ENCODE measurements at places on chromosomes 5 and 9. TPM values are rescaled to one million over a fixed set of nuclear protein-coding genes. Genes with fewer than 3 reads are reported as not detected.

Gene ACTBL2
- not detected for total RNA-seq

Gene ADRB2
- 1.3 TPM for total RNA-seq

Gene TAF11L5
- not detected for total RNA-seq

Gene GFI1B
- not detected for total RNA-seq

Gene KCNV2
- total RNA-seq: not detected

Gene NRG2
- total RNA-seq: 0.73 TPM

Gene TMEM252
- total RNA-seq: not detected

Gene CCDC171
- 2.8 TPM for total RNA-seq

Gene OTP
- not detected for total RNA-seq

Gene RGS7BP
- total RNA-seq: not detected

Gene AGXT2
- 0.17 TPM for total RNA-seq

Gene GABRA1
- not detected for total RNA-seq

Gene IFNA2
- not detected for total RNA-seq

Gene TAS2R1
- not detected for total RNA-seq

Gene KCTD16
- total RNA-seq: 0.50 TPM

Gene SPINK6
- total RNA-seq: not detected

Gene SLC34A3
- total RNA-seq: under 0.01 TPM

Gene ADGRD2
- not detected for total RNA-seq

Gene FRMD3
- total RNA-seq: 0.44 TPM

Gene FOXD4L5
- 0.15 TPM for total RNA-seq

Gene PROB1
- 1.2 TPM for total RNA-seq

Gene TMEM171
- 1.8 TPM for total RNA-seq

Gene FOXD4L6
- total RNA-seq: not detected

Gene ALAD
- 36.4 TPM for total RNA-seq

Gene GRXCR2
- not detected for total RNA-seq

Gene EGFL7
- total RNA-seq: 6.3 TPM

Gene TCF7
- 7.1 TPM for total RNA-seq

Gene XRCC4
- 6.6 TPM for total RNA-seq

Gene IFNB1
- total RNA-seq: not detected

Data from smooth muscle cell of trachea (primary cell).